WTC11 (cell line): ENCODE measurements at places on chromosomes 5 and 9. TPM values are rescaled to one million over a fixed set of nuclear protein-coding genes. Genes with fewer than 3 reads are reported as not detected.

DNA sequence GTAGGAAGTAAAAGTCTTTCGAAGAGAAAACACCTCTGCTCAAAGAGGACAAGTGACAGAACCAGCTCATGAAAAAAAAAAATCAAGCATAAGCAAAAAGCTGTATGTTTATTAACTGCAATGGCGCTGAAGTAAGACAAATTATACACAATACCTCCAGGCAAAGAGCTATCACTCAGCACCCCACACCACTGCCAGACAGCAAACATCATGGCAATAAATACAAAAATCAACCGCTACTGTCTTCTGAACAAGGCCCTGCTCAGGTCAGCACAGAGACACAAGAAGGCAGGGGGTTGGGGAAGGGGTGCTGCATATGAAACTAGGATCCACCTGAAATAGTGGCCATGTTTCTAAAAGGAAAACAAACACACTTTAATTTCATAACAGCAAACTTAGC lies 50.4 kb downstream of the MAPKAP1 start:
- no peaks in the 10 kb centered on the region for H3K36me3 ChIP-seq
- no peaks in the 10 kb centered on the region for H3K27me3 ChIP-seq
- H3K4me3 ChIP-seq: no peak overlapping the region

- H3K4me1 ChIP-seq: no peaks in the 10 kb centered on the region
- no peak for DNase-seq
- H3K27ac ChIP-seq: no peak overlapping the region
Observed at GRCh38 chr9:114324492-114324891, 1.6 kb downstream of the ORM1 start.

The TTC16 gene
- not detected in 3 replicates for total RNA-seq

- H3K4me3 ChIP-seq: no peak overlapping the region
- DNase-seq: no peak
- peaks cover 11% of the 10 kb centered on the region for H3K4me1 ChIP-seq
- H3K27me3 ChIP-seq: no peaks in the 10 kb centered on the region
- H3K27ac ChIP-seq: no peak overlapping the region
- H3K36me3 ChIP-seq: no peaks in the 10 kb centered on the region
Observed at GRCh38 chr9:116365056-116365471, 211.5 kb downstream of the PAPPA start.

DNA sequence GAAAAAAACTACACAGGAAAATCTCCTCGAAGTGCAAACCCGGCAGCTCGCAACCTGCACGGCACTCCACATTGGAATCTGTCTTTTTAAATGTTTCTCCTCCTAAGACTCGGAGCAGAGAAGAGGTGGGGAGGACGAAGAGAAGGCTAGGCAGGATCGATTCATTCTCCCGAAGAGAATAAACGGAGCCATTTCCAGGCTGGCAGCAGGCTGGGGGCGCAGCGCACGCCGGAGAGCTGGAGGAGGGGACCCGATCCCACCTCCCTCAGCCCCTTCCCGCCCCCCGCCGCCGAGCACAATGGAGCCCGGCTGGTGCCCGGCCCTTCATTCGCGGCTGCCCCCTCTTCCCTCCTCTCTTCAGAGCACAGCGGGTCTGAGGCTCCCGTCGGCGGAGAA lies 628 bp downstream of the HOMER1 start:
- H3K27ac ChIP-seq: peak overlapping the region; percentile 83
- no peaks in the 10 kb centered on the region for H3K36me3 ChIP-seq
- peak overlapping the region; percentile 94 for H3K4me3 ChIP-seq
- H3K27me3 ChIP-seq: no peaks in the 10 kb centered on the region
- peaks cover 52% of the 10 kb centered on the region for H3K4me1 ChIP-seq

The IQGAP2 gene
- total RNA-seq: 63.0 to 70.6 TPM (median 64.4 TPM) in 3 replicates

DNA sequence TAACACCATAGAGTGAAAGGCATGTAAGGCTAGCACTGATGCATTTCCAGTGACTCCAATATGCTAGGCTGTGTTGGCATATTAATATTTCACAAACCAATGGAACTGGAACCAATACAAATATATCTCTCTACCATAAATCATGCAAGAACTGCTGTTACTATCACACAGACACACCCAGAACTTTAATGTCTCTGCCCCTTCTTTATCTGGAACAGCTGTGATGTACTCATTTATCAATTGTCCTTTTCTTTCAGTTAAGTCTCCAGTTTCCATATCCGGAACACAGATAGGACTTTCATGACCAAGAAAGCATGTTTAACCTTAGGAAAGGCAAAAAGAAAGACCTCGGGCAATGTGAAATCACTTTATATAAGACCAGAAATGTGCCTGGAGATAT lies 70.3 kb downstream of the SPTLC1 start:
- H3K4me3 ChIP-seq: no peak overlapping the region
- peaks cover 23% of the 10 kb centered on the region for H3K4me1 ChIP-seq
- DNase-seq: no peak
- no peak overlapping the region for H3K27ac ChIP-seq
- H3K27me3 ChIP-seq: no peaks in the 10 kb centered on the region

The PTPRD gene
- total RNA-seq: 51.3 to 69.6 TPM (median 54.6 TPM) in 3 replicates

The SLC34A1 gene
- not detected in 3 replicates for total RNA-seq

The KIF24 gene
- 3.8 to 4.5 TPM (median 4.3 TPM) in 3 replicates for total RNA-seq

DNA sequence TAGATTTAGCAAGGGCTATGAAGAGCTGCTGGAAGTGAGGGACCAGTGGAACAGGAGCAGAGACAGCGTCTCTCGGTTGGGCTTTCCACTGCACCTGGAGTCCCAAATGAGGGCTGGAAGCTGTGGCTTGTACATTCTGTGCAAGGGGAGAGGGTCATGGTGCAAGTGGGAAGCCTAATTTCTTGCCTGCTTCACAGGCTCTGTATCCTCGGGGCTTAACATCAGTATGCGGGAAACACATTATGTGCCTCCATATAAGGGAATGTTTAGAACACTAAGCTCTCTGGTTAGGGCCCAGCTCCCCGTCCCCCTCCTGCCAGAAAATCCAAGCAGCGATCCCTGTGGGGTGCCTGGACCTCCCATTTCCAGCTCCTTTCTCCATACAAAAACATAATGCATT lies 89.0 kb upstream of the NIPAL4 start:
- H3K27me3 ChIP-seq: no peaks in the 10 kb centered on the region; the same call in 1 of the 2 replicates
- peaks cover 16% of the 10 kb centered on the region for H3K4me1 ChIP-seq
- no peak overlapping the region for H3K27ac ChIP-seq
- peaks cover 7% of the 10 kb centered on the region; the same call in 1 of the 2 replicates for H3K36me3 ChIP-seq

- no peaks in the 10 kb centered on the region for H3K36me3 ChIP-seq
- no peak for DNase-seq
- H3K4me1 ChIP-seq: no peaks in the 10 kb centered on the region
- H3K27ac ChIP-seq: no peak overlapping the region
Observed at GRCh38 chr5:57581772-57582171, 99.2 kb upstream of the ACTBL2 start.

- no peaks in the 10 kb centered on the region for H3K4me1 ChIP-seq
- no peak for DNase-seq
- no peaks in the 10 kb centered on the region for H3K27me3 ChIP-seq
- no peak overlapping the region for H3K27ac ChIP-seq
- H3K36me3 ChIP-seq: no peaks in the 10 kb centered on the region
Observed at GRCh38 chr9:106146066-106146840, 451.9 kb downstream of the TMEM38B start.

GRCh38 chr9:135178498-135178897 lies 91.0 kb downstream of the OLFM1 start:
- no peak overlapping the region for H3K27ac ChIP-seq
- H3K4me1 ChIP-seq: no peaks in the 10 kb centered on the region
- no peaks in the 10 kb centered on the region for H3K36me3 ChIP-seq
- no peak overlapping the region for H3K4me3 ChIP-seq
- no peak for DNase-seq
- peaks cover under 1% of the 10 kb centered on the region; the same call in 1 of the 2 replicates for H3K27me3 ChIP-seq
